ENCODE measurements at places on chromosomes 1 and 21.
A peak's percentile ranks its signal among the peaks of the same experiment; 100 is the strongest.

GRCh38 chr1:10724948-10725847, 71.2 kb downstream of the CASZ1 start:
- no peak for DNase-seq

- DNase-seq: no peak
Measured at GRCh38 chr1:210654176-210654981, 325.7 kb downstream of the HHAT start.

DNA sequence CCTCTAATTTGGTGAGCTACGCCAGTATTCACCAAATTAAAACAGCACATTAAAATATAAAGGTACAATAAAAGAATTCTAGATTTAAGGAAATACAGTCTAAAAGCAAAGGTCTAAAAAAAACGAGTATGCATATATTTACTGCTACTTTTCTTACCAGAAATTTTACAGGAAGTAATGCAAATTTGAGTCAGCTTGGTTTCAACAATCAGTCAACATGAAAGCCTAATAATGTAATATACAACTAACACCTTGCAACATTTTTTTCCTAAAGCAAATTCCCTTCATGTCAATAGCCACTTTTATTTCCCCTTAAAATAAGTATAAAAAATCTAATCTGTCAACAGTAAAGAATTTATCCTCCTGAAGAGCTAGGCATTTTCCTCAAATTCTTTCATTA, 11.9 kb downstream of the PTP4A2 start:
- peak; percentile 30 for DNase-seq

DNA sequence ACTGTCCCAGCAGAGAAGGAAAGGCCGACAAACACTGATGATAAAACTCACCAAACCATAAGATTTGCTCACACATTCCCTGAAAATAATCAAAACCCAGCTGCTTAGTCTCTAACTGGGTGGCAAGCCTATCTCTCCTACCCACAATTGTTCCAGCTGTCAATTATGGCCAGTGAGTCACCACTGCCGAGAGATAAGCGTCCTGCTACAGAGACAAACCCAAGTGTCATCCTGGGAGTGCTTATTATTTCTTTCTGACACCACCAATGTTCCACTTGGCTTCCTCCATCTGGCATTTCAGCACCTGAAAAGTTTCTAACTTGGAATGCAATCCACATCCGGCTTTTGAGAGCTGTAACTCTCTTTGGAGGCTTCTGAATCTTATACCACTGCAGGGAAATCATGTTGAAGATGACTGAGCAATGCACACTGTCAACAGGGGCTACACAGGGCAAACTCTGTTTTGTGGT, 51.5 kb upstream of the VAV3 start:
- no peak for DNase-seq

GRCh38 chr1:89347296-89347695, 16.6 kb upstream of the GBP6 start:
- DNase-seq: no peak

DNA sequence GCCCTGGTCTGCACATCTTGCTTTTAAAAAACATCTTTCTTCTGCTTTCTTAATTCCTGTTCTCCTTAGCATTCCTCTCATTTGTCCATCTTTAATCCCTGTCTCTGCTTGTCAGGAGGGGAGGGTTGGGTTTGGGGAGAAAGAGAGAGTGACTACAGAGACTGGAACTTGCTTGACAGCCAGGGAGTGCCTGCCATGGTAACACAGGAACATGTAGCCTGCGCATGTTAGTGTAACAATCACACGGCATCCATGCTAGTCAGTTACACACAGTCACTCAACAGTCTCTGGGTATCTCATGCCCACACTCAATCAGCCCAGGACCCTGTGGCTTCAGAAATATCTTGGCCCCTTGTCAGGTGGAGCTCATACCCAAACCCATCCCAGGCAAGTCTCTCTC, 818 bp upstream of the TFAP2E start:
- DNase-seq: no peak

- peak; percentile 52 for DNase-seq
Measured at GRCh38 chr21:44492567-44493385, 37.5 kb downstream of the LRRC3 start.

DNA sequence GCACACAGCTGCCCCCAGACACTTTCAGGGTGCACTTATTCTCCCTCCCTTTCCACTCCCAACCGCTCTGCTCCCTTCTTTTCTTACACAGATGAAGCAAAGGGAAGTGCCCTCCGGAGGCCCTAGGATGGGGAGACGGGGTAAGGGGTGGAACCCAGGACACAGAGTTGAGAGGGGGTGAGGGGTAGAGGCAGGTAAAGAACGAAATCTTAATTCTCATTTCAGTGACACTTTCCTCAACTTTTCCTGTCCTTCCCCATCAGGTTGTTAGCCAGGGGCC, 12.8 kb downstream of the PLEKHO1 start:
- DNase-seq: no peak

DNA sequence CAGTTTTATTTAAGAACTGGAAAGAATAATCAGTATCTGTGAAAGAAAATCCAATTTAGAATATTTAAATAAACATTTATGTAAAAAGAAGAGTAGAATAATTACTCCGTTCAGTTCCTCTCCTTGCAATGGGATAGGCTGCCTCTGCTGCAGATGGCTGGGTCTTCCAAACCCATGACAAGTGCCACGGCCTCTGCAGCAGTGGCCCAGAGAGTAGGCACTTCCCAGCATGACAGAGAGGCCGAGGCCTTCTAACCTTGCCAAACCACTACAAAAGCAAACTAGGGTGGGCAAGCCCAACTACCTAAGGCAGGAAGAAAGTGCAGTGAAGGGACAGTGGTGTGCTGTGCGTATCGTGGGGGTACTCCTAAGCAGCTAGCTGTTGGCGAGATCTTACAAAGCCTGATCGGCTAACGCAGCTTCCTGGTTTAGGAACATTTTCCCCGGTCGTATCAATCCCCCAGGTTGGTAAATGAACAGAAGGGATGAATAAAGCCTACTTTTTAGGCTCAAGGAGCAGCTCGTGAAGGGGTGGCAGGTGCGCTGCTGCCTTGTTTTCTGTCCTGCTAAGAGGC, 14.5 kb downstream of the ICMT start:
- no peak for DNase-seq

- DNase-seq: no peak
Measured at GRCh38 chr1:86421601-86422280, 2.2 kb upstream of the CLCA2 start.

- DNase-seq: no peak
Measured at GRCh38 chr1:161421456-161421855, 53.8 kb upstream of the CFAP126 start.

- DNase-seq: no peak
Measured at GRCh38 chr1:198304431-198304830, 147.6 kb downstream of the NEK7 start.

GRCh38 chr1:52916241-52916975, 5.1 kb downstream of the ECHDC2 start:
- no peak for DNase-seq

GRCh38 chr1:24186031-24186710, 918 bp downstream of the IFNLR1 start:
- DNase-seq: no peak

DNA sequence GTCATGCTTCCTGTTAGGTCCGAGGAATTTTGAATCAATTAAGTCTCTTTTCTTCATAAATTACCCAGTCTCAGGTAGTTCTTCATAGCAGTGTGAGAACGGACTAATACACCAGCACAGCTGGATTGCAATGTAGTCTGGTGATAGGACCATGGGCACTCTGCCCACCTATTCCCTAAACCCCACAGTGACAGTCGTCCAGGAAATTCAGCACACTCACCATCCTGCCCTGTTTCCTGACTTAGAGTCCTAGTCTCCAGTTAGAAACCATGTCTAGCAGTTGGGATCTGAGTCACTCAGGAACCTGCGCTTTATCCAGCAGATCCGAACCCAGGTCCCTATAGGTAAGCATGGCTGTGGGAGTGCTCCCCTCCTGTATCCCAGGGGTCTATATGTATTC, 149.3 kb upstream of the TNR start:
- no peak for DNase-seq

GRCh38 chr1:24285231-24285630, 33.9 kb upstream of the GRHL3 start:
- DNase-seq: no peak

DNA sequence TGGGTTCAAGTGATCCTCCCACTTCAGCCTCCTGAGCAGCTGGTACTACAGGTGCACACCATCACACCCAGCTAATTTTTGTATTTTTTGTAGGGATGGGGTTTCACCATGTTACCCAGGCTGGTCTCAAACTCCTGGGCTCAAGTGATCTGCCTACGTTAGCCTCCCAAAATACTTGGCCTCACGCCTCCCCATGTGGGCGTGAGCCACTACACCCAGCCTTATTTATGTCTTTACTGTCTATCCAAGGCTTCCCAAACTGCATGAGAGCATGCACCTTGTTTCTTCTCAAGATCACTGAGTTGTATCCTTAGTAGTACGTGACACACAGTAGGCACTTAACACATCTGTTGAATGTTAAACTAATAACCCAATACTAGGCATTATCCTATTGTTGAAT, 14.2 kb downstream of the WASF2 start:
- DNase-seq: no peak

GRCh38 chr1:57061369-57061768, 95.6 kb upstream of the C8B start:
- no peak for DNase-seq

DNA sequence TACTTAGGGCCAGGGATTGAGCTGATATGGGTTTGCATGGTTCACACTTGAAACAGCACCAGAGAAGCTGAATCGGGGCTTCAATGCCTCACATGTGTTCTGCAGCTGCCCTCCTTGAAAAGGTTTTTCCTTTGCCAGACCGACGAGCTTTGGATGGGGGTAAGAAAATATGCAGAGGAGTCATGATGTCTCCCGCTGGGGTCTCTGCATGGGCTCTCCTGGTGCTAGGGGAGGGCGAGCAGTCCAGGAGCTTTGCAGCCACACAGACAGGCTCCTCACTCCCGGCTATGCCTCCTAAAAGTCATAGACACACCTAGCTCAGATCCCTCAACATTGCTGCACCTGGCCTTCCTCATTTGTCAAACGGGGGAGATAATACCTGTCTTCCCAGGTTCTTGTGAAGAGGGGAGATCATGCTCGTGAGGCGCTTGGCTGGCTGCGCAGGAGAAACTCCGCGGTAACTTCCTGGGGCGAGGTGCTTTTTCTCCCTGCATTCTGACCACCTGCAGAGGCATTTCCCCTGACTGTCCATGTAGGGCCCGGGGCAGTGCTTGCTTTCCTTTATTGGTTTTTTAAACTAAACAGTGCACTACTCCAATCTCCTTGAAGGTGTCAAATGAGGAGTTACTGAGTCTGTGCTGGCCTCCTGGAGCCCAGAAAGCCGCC, 112.4 kb downstream of the PLXNA2 start:
- DNase-seq: no peak

- DNase-seq: no peak
Measured at GRCh38 chr21:42411197-42411869, 7.6 kb downstream of the UBASH3A start.

- DNase-seq: no peak
Measured at GRCh38 chr1:210076620-210077019, 138.6 kb downstream of the SYT14 start.
